ENCODE measurements at places on chromosomes 6 and 20.

DNA sequence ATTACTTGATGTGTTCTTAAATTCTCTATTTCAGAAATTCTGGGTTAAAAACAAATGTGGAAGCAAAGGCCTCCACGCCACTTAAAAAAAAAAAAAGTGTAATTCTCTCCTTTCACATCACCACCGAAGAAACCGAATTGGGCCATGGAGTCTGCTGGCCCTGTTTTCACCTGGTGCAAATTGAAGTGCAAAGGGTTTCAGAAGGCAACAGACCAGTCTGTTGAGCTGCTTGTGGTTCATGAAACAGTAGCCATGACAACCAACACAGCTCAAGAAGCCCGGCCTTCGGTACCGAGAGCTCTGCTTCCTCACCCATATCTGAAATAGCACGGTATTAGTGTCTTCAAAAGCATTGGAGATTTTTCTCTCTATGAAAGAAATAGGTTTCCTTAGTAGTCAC, 63.1 kb downstream of the GMPR start:
- peaks cover 3% of the 10 kb centered on the region for H3K4me1 ChIP-seq
- H3K36me3 ChIP-seq = peaks cover 35% of the 10 kb centered on the region
- no peaks in the 10 kb centered on the region for H3K27me3 ChIP-seq
- no peak overlapping the region for H3K27ac ChIP-seq
- no peak overlapping the region for H3K4me3 ChIP-seq
- no peak for DNase-seq

GRCh38 chr6:111597291-111598086, 8.2 kb downstream of the TRAF3IP2 start:
- H3K4me3 ChIP-seq = no peak overlapping the region
- H3K27me3 ChIP-seq = no peaks in the 10 kb centered on the region
- peaks cover 17% of the 10 kb centered on the region for H3K4me1 ChIP-seq
- no peak overlapping the region for H3K27ac ChIP-seq
- peaks cover 24% of the 10 kb centered on the region for H3K36me3 ChIP-seq
- DNase-seq = no peak

DNA sequence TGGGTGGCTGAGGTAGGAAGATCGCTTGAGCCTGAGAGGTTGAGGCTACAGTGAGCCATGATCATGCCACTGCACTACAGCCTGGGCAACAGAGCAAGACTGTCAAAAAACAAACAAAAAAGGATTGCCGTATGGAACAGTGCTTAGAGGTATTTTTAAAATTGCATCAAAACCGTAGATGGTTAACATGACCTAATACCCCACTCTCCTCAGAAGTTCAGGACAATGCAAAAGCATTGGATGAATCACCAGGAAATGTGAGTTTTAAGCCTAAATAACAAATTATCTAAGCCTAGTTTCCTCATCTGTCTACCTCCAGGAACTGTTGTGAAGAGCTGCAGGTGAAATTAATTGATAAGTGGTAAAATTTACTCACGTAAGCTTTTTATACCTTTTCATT, 123.8 kb upstream of the ID4 start:
- no peak for DNase-seq
- no peak overlapping the region for H3K27ac ChIP-seq
- no peak overlapping the region for H3K4me3 ChIP-seq
- H3K4me1 ChIP-seq = no peaks in the 10 kb centered on the region
- no peaks in the 10 kb centered on the region for H3K36me3 ChIP-seq

GRCh38 chr6:12414096-12414675, 124.0 kb downstream of the EDN1 start:
- no peak overlapping the region for H3K4me3 ChIP-seq
- H3K36me3 ChIP-seq = no peaks in the 10 kb centered on the region
- H3K27ac ChIP-seq = no peak overlapping the region
- H3K4me1 ChIP-seq = no peaks in the 10 kb centered on the region

GRCh38 chr6:5507131-5507681, 245.9 kb downstream of the FARS2 start:
- no peak overlapping the region for H3K27ac ChIP-seq
- H3K4me1 ChIP-seq = peaks cover 28% of the 10 kb centered on the region
- DNase-seq = no peak
- H3K36me3 ChIP-seq = no peaks in the 10 kb centered on the region

GRCh38 chr6:43181942-43182860, at the start of gene CUL9:
Gene CUL9 (plus strand): TSS chr6:43182196. CDS start chr6:43184311, 2,115 bp downstream.
- peak within 1 kb of the TSS; percentile 53 for H3K27ac ChIP-seq
- H3K4me1 ChIP-seq = peaks cover 46% of the 10 kb centered on the region

GRCh38 chr6:52596371-52597028, 19.6 kb upstream of the TRAM2 start:
- peaks cover 6% of the 10 kb centered on the region for H3K27me3 ChIP-seq
- no peak overlapping the region for H3K27ac ChIP-seq
- peaks cover 25% of the 10 kb centered on the region for H3K4me1 ChIP-seq

GRCh38 chr20:15205719-15206118, 868.3 kb upstream of the FLRT3 start:
- no peak overlapping the region for H3K4me3 ChIP-seq
- no peaks in the 10 kb centered on the region for H3K36me3 ChIP-seq

- peak overlapping the region; percentile 49 for H3K4me3 ChIP-seq
- H3K27me3 ChIP-seq = no peaks in the 10 kb centered on the region
- peak overlapping the region; percentile 82 for H3K27ac ChIP-seq
- H3K36me3 ChIP-seq = peaks cover 59% of the 10 kb centered on the region
- peak; percentile 32 for DNase-seq
- H3K4me1 ChIP-seq = peaks cover 85% of the 10 kb centered on the region
Measured at GRCh38 chr6:20409427-20409971, 7.8 kb downstream of the E2F3 start.

GRCh38 chr20:18272451-18272850, 15.9 kb upstream of the ZNF133 start:
- no peak overlapping the region for H3K27ac ChIP-seq
- peaks cover 8% of the 10 kb centered on the region for H3K4me1 ChIP-seq
- no peak overlapping the region for H3K4me3 ChIP-seq
- no peak for DNase-seq
- peaks cover 31% of the 10 kb centered on the region for H3K27me3 ChIP-seq
- no peaks in the 10 kb centered on the region for H3K36me3 ChIP-seq

- no peaks in the 10 kb centered on the region for H3K27me3 ChIP-seq
- no peak for DNase-seq
- no peaks in the 10 kb centered on the region for H3K4me1 ChIP-seq
- no peak overlapping the region for H3K4me3 ChIP-seq
- no peaks in the 10 kb centered on the region for H3K36me3 ChIP-seq
Measured at GRCh38 chr6:168676552-168677322, 235.8 kb downstream of the SMOC2 start.

DNA sequence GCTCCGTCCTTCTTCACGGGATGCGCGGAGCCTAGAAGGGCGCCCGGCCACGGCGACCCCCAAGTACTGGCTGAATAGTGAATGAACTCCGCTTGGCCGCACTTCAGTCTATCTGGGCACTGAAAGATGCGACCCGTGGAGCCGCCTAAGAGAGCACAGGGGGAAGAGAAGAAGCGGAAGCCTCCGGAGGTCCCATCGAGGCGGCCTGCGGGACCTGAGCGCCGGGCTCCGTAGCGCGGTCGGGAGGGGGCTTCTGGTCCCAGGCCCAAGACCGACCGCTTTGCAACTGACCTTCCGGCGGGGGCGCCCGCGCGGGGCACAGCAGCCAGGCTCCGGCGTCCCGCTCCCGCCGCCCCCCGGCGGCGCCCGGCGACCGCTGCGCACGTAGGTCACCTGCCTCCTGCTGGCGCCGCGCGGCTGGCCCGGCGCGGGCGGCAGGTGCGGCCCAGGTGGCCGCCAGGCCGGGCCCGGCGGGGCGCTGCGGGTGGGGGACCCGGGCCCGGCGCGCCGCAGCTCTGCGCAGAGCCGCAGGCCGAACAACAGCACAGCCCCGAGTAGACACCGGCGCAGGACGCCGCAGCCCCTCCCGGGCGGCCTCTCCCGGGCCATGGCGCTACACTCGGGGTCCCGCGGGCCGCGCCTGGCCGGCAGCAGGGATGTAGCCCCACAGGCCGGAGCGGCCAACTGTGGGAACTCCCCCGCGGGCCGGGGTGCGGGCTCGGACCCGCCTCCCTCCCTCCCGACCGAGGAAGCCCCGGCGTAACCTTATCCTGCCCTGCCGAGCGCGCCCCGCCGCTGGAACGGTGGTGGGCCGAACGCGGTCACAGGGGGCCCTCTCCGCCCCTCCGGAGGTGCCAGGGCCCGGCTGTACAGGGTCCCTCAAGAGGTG, at the start of gene METTL24:
TSS of gene METTL24 (minus strand) at position 686 of the 889 bp plus-strand sequence. CDS start at position 609, 77 bp downstream.
- no peak within 1 kb of the TSS for H3K27ac ChIP-seq
- DNase-seq = no peak
- no peaks in the 10 kb centered on the region for H3K36me3 ChIP-seq
- H3K27me3 ChIP-seq = peaks cover 63% of the 10 kb centered on the region
- peak within 1 kb of the TSS; percentile 48 for H3K4me3 ChIP-seq

- DNase-seq = no peak
- H3K27me3 ChIP-seq = peaks cover 56% of the 10 kb centered on the region
- no peak overlapping the region for H3K27ac ChIP-seq
- H3K4me1 ChIP-seq = peaks cover 2% of the 10 kb centered on the region
- no peak overlapping the region for H3K4me3 ChIP-seq
Measured at GRCh38 chr6:157339432-157339831, 16.1 kb upstream of the TMEM242 start.

- H3K36me3 ChIP-seq = no peaks in the 10 kb centered on the region
- H3K27ac ChIP-seq = no peak overlapping the region
- H3K27me3 ChIP-seq = peaks cover 2% of the 10 kb centered on the region
- H3K4me1 ChIP-seq = peaks cover 4% of the 10 kb centered on the region
- no peak for DNase-seq
Measured at GRCh38 chr20:24747010-24747712, 201.9 kb upstream of the CST7 start.

- H3K4me3 ChIP-seq = no peak overlapping the region
- no peaks in the 10 kb centered on the region for H3K36me3 ChIP-seq
- no peak for DNase-seq
- peaks cover 5% of the 10 kb centered on the region for H3K4me1 ChIP-seq
Measured at GRCh38 chr6:170464524-170464979, 88.6 kb downstream of the PSMB1 start.

DNA sequence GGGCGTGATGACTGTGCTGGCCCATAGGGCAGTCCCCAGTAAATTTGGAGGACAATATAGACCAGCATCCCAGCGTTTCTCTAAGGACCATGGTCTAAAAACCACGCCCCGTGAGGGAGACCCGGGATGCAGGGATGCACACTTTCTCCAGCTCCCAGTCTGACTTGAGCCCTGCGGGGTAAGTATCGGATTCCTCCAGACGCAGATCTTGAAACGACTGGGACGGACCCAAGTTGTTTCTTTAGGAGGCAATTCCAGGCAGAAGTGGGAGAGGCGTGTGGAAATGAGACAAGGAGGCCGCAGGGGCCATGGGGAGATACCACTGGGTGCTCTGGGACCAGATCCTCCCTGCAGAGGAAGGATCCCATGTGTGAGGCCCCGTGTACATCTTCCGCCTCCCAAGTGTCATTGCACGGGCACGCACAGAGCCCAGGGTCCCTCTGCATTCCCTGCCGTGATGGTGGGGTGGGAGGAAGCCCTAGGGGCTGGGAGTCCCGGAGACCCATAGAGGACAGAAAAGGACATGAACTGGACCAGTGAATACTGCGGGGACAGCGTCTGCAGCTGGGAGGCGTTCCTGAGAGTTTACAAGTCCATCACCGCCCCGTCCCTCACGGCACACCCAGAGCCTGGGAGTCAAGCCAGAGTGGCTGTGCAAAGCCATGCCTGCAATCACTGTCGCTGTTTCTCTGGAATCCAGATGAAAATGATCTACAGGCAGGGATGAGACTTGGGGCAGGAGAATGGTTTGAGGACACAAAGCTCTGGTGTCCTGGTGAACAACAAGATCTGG, 522.9 kb downstream of the CDH26 start:
- no peaks in the 10 kb centered on the region for H3K36me3 ChIP-seq
- DNase-seq = no peak
- H3K4me1 ChIP-seq = no peaks in the 10 kb centered on the region
- H3K4me3 ChIP-seq = no peak overlapping the region
- no peaks in the 10 kb centered on the region for H3K27me3 ChIP-seq

DNA sequence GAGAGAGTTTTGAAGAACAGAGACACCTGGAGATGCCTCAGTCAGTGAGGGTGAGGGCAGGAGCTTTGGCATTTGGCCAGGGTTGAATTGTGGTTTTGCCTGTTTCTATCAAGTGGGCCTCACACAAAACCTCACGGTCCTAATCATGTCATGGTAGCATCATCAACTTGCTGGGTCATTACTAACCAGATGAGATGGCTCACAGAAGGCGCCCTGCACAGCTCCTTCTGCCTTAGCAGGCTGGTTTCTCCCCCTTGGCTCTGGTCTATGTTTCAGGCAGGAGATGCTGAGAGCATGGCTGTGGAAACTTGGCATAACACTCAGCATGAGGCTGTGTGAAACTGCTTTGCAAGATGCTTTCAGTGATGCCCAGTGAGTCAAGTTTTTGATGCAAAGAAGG, 99.3 kb downstream of the LRRC1 start:
- H3K4me1 ChIP-seq = peaks cover 8% of the 10 kb centered on the region
- H3K36me3 ChIP-seq = no peaks in the 10 kb centered on the region
- DNase-seq = peak; percentile 21
- no peak overlapping the region for H3K4me3 ChIP-seq
- H3K27ac ChIP-seq = no peak overlapping the region

DNA sequence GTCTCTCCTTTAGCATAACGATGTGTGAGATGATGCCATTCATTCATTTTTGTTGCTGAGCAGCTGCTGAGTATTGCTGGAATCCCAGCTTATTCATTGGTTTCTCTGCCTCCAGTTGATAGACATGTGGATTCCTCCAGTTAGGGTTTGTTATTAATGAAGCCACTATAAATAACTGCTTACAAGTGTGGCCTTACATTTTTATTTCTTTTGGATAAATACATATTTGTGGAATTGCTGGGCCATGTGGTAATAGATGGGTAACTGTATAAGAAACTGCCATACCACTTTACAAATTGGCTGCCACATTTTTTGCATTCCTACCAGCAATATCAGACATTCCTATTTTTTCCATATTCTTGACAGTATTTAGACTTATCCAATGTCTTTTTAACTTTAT, 2.6 kb upstream of the HLA-B start:
- no peak for DNase-seq
- peaks cover 7% of the 10 kb centered on the region for H3K27me3 ChIP-seq
- H3K27ac ChIP-seq = no peak overlapping the region
- H3K36me3 ChIP-seq = peaks cover 56% of the 10 kb centered on the region
- peaks cover 36% of the 10 kb centered on the region for H3K4me1 ChIP-seq

DNA sequence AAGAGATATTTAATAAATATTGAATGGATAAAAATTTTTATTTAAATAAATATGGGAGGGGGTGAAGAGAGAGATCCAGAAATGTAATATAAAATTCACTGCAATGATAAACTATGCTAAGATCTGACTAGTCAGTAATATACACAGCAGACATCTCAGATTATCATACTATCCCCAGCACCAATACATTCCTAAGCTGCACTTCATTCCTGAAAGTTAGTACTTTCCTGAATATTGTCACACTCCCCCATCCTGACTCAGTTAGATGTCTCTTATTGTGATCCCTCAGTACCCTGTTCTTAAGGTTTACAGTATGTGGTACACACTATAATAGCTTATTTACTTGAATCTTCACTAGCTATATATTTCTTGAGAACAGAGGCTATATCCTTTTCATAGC, 88.3 kb upstream of the KCNQ5 start:
- no peak overlapping the region for H3K27ac ChIP-seq
- H3K36me3 ChIP-seq = no peaks in the 10 kb centered on the region
- no peaks in the 10 kb centered on the region for H3K4me1 ChIP-seq
- H3K4me3 ChIP-seq = no peak overlapping the region
- H3K27me3 ChIP-seq = peaks cover 7% of the 10 kb centered on the region
- no peak for DNase-seq

- no peaks in the 10 kb centered on the region for H3K36me3 ChIP-seq
- no peak for DNase-seq
- H3K27ac ChIP-seq = no peak overlapping the region
- H3K27me3 ChIP-seq = peaks cover 4% of the 10 kb centered on the region
- H3K4me1 ChIP-seq = no peaks in the 10 kb centered on the region
- no peak overlapping the region for H3K4me3 ChIP-seq
Measured at GRCh38 chr6:25359191-25359861, 80.2 kb downstream of the CARMIL1 start.

Measured in activated CD4-positive, alpha-beta memory T cell treated with anti-CD3 and anti-CD28 coated beads, Interleukin-2, amount 10 ng/mL, durations not matched to agents 7 days and 5 days (primary cell).